NCI-H2171 treated with DMSO at 0.1 percent for 48 hours (cell line): ENCODE measurements at places on chromosomes 13 and 19.

DNA sequence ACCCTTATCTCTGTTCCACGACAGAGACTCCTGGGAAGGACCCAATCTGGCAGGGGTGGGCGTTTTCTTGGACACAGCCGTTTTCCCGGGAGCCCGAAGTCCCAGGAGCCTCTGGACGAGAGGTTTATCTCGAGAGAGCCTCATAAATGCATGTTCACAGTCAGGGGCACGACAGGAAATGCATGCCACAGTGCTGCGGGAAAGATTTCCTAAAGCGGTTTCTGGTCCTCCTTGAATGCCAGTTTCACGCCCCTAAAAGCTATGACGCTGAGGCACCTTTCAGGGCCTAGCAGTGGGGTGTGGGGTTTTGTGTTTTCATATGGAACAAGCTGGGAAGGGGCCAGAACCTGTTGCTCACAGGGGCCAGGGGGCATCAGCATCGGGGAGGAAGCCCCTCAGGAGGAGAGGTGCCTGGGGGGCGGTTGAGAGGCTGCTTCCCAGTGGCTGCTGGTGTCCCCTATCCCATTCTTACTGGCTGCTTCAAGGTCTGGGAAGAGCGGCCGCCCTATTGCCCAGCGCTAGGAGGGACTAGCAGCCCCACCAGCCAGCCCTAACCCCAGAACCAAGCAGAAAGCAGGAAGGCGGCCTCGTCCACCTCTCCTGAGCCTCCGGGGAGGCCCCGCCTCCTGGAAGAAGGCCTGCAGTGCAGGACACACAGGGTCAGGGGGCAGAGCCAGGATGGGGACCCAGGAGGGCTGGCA, 157.0 kb downstream of the KDM4B start:
- no peak for DNase-seq

GRCh38 chr13:22454586-22454985, 726.2 kb upstream of the SGCG start:
- no peak for DNase-seq

DNA sequence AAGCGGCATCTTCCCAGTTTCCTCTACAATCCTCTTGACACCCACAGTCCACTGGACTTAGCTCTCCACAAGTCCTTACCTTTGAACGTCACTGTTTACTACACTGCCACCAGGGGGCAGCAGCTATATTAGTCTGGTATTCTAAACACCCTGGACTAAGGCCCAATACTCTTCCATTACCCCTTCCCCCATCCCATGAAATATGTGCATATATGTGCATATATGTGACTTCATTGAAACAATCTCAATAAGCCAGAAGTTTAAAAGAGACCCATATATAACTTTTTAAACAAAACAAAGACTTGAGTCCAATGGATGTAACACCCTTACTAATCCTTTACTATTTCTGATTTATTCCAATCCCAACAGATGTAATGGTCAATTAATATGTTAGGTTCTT, 15.5 kb downstream of the GGACT start:
- DNase-seq = peak; percentile 73

- DNase-seq = no peak
Observed at GRCh38 chr13:83732755-83733154, 149.5 kb downstream of the SLITRK1 start.

DNA sequence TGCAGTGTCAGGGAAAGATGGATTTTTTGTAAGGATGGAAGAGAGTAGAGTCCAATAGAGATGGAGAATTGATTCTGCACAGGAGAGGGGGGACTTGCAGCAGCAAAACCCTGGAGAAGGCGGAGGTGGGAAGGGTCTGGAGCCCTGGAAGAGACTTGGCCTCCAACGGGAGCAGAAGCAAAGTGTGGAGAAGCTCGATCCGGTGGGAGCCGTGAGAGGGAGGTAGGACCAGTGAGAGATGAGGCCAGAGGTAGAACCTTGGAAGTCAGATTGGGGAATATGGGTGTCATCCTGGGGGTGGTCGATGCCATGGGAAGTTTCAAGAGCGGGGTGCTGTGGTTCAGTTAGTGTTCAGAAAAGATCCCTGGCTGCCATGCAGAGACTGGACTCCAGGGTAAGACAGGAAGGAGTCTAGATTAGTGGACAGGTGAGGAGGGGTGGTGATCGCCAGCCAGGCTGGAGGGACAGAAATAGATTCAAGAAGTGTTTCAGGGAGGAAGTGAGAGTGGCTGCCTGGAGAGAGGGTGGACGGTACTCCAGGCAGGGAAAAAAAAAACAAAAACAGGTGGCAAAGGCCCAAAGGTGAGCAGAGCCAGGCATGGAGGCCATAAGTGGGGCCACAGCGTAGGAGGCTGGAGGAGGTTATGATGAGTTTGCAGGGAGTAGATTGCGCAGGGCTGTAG, 2.6 kb downstream of the PPP5C start:
- no peak for DNase-seq

DNA sequence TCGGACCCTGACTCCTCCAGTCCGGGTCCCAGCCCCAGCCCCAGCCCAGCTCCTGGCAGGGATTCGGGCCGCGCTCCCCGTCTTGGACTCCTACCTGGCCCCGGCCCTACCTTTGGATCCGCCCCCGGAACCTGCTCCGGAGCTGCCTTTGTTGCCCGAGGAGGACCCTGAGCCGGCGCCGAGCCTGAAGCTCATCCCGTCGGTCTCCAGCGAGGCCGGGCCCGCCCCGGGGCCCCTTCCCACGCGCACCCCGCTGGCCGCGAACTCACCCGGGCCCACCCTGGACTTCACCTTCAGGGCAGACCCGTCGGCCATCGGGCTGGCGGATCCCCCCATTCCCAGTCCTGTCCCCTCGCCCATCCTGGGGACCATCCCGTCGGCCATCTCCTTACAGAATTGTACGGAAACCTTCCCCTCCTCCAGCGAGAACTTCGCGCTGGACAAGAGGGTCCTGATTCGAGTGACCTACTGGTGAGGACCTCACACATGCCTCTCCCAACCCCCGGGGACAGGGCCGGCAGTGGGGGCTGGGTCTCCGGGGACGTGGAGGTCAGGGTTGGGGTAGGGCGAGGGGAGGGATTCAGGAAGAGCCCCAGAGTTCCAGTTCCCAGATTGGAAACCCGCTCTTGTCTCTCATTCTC, 732 bp downstream of the SELENOV start:
- DNase-seq = no peak

DNA sequence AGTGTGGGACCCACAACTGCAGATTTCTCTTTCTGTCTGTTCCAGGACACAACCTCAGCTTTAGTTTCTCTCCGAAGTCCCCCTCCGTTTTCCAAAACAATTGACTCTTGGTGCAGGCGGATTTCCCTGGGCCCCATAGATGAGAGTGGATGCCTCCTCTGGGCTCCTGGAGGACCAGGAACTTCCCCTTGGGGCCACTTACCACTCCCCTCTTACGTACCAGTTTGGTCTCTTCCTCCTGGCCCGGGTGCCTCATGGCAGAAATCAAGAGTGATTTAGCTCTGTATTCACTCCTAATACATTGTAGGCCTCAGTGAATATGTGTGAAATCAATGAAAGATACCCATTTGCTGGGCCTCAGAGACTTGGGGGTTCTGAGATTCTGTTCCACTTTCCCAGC, 34.4 kb downstream of the PPP2R1A start:
- no peak for DNase-seq

DNA sequence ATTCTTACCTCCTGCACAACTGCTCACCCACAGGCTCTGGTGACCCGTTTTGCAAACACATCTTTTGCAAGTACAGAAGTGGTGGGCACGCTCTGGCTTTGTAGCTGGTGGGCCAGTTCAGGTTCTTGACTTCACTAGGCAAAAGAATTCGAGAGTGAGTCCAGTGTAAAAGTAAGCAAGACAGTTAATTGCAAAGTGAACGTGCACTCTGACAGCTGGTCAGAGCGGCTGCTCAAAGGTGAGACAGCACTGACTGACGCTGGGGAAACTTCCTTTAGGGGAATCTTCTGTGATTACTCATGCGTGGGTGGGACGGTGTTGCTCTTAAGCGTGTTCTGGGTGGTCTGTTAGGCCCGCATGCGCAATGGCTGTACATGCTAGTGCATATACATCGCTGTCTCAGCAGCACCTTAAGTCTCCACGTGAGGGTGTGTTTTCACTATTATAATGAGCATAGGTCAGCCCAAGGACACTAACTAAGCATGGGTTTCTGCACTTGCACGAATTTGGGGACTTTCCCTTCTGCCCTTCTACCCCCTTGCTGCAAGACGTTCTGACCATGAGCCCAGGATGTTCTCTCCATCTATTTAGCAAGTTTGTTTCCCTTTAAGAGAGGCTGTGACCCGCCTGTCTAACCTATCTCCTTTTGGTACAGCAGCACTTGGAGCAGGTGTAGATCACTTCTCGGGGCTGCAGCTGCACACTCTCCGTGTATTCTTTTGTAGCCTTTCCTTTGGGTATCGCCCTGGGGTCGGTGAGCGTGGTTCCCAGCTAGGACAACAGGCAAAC, 30.2 kb upstream of the CD33 start:
- no peak for DNase-seq

DNA sequence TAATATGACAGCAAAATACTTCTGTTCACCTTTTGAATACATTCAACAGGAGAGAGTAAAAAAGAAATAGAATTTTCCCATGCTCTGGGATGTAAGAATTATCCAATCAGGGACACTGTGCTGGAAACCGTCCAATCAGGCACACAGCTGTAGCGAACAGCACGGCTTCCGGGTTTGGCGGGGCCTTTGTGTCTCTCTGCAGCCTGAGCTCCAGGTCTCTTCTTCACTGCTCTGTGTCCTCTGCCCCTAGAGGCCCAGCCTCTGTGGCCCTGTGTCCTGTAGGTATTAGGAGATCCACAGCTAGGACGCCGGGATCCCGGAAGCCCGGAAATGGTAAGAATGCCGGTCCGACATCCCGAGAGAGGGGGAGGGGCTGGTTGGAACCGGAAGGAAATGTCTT, 92.7 kb downstream of the ZNF737 start:
- DNase-seq = no peak

GRCh38 chr19:35643255-35644205, 2.0 kb downstream of the ETV2 start:
- DNase-seq = peak; percentile 74

DNA sequence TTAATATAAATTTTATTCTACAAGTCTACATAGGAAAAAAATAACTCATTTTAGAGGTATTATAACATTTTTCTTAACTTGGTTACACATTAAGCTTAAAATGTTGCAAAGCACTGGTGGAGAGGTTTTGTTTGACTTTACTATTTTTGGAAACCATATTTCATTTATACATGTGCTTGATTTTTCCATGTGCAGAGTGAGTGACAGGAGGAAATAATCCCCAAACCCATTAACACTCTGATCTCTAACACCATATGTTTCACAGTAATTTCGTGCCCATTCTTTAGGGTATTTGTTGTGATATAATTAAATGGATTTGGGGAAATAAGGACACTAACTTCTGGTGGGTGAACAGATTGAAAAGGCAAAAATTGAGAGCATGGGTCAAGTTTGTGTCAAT, 2124.4 kb upstream of the PCDH20 start:
- no peak for DNase-seq

DNA sequence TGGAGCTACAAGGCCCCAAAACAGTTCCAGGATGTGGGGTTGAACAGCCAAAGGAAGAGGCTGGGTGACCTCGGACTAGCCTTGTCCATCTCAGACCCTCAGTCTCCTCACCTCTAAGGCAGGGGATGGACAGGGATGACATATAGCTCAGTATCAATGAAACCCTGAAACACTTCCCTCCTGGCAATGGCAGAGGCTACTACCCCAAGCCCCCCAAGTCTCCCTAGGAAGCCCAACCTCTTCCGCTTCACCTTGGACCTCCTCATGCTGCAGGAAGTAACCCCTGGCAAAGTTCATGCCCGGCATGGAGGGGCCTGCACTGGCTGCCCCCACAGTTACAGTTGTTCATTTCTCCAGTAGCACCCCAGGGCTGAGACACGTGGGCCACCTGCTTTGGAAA, 10.6 kb downstream of the CCDC97 start:
- DNase-seq = no peak

DNA sequence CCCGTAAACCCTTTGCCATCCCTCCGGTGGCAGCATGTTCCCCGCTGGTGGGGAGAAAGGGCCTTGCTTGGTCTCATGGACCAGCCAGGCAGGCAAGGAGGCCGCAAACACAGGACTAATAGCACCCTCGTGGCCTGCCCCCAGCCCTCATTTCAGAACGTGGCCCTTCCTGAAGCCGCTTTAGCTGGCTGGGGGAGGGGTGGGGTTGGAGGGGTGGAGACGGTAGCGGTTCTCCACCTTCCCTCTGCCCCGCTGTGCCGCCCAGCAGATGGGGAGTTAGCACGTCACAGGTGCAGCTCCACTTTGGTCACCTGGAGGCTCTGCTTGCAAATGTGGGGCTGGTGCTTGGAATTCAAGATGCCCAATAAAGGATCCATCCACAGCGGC, 59.3 kb upstream of the URI1 start:
- no peak for DNase-seq

DNA sequence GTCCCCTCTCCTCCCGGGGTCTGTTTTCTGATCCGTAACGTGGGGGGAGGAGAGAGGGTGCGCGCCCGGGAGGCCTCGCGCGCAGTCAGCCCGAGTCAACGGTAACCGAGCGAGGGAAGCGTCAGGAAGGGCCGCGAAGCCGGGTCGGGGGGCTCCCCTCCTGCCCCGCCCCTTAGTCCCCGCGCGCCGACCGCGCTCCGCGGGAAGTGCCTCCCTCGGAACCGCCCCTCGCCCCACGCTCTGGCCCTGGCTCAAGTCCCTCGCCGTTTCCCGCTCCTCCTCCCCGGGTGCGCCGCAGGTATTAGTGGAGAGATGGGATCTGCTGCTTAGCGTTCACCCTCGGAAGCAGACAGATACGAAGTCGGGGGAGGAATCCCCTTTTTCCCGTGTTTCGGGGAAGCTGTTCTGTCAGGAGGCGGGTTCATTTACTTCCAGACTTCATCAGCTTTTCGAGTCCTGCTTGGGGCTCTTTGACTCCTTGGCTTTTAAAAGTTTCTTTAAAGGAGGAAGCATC, 770 bp downstream of the HNRNPM start:
- peak; percentile 10 for DNase-seq

DNA sequence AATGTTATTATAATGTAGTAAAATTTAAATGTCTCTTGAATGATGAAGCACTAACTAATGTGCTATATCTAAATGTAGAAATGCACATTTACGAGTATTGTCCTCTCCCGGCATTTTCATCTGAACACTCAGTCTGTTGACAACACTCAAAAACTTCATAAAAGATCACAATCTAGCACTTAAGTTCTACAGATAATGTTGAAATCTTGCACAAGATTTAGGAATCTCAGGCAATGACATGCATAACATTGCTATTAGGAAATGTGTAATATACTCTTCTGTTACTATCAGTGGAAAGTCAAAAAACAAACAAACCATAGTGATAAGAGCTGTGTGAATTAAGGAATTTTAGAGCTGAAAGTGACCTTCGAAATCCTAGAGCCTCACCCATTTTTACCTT, 37.5 kb upstream of the XPO4 start:
- DNase-seq = no peak

- DNase-seq = no peak
Observed at GRCh38 chr13:40231751-40232150, 434.7 kb downstream of the FOXO1 start.

DNA sequence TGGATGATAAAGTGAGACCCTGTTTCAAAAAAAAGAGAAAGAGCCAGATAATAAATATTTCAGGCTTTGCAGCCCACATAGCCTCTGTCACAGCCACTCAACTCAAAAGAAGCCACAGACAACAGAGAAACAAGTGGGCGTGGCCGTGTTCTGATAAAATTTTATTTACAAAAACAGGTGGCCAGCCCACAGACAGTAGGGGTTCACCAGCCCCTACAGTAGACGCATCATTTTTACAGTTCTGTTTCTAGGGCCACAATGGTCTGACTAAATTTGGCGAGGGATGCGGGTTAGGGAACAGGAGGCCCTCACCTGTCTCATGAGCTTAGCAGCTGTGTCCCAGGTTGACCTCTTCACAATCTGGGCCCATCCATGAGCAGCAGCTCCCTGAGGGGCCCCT, 59.5 kb downstream of the ARHGEF18 start:
- DNase-seq = no peak

- DNase-seq = no peak
Observed at GRCh38 chr13:86933676-86934075, 737.5 kb upstream of the SLITRK5 start.
